ENCODE measurements at places on chromosomes 11 and 22. TPM values are rescaled to one million over a fixed set of nuclear protein-coding genes. Genes with fewer than 3 reads are reported as not detected.

GRCh38 chr11:69078930-69079605, 30.3 kb downstream of the TPCN2 start:
- DNase-seq = no peak

- DNase-seq = no peak
Measured at GRCh38 chr11:19912115-19912957, 199.7 kb downstream of the NAV2 start.

DNA sequence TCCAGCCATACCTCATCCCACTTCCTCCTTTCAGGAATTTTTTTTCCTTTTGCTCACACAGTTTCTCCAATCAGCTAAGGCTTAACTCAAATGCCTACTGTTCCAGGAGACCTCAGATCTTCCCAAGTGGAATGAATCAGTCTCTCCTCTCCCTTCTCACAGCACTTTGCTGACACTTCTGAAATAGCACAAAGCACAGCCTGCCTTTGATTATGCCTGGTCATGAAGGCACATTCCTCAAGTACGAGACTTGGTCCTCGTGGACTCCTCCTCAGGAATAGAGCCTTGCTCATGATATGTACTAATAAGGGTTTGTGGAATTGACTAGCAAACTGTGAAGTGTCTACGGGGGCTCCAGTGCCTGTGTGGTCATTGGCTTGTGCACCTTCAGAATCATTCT, 176.7 kb upstream of the TENM4 start:
- DNase-seq = no peak

DNA sequence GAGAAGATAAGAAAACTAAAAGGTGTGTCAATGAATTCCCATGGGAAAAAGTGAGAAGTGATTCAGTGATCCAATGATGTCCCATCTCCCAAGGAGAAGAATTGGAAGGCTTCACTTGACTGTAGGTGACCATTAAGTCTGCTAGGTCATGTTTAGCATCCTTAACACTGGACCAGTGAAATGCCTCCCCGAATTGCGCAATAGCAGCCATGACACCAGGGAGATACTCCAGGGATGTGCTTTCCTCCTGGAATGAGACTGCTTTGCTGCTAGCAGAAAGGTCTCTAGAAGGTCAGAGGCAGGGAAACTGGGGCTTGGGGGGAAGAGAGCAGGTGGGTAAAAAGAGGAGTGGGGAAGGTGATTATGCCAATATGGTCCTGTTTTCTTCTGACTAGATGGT, 364.3 kb downstream of the OPCML start:
- no peak for DNase-seq

GRCh38 chr22:35315855-35316745, 16.4 kb downstream of the TOM1 start:
- no peak for DNase-seq

DNA sequence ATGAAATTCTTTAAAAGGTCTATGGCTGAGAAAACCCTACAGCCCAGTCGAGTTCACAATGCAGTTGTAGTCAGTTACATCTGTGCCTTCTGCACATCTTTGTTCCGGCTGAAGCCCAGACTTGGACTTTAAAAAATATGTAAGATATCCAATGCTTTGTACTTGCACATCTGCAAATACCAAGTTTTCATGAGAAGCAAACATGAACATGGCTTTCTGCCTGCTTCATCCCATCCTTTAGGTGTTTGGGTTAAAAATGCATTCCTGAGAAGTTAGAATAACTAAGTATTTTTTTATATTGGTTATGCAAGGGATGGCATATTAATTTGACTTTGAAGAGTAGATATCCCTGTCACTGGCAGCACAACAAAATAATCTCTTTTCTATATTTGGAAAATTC, 528.4 kb downstream of the METTL15 start:
- no peak for DNase-seq

DNA sequence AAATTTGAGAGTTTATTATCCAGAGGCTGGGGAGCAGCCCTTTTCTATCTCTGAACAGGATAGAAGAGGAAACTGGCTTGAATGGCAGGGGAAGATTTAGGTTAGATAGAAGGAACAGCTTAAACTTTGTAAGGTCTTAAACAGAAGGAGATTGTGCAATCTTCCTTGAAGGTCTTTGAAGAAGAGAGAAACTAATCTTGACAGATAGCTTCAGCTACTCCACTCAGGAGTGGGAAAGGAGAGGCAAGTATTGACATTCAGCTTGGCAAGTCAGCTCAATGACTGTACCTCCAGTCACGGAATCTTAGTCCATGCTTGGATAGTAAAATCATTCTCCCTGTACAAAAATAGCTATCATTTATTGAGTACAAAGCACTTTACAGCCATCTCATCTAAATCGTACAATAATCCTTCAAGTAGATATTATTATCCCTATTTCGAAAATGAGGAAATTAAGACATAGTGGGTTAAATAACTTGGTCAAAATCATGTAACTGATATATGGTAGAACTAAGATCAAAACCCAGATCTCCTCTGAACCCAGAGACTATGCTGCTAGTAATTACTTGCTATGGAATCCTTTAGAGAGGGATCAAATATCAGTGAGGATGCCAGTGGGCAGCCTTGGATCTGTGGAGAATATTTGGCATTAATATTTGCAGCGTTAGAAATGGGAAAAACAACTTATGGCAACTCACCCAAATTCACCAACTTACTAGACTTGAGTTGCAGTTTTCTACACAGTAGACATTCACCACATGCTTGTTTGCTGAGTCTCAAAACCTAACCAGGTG, 14.6 kb downstream of the C11orf97 start:
- no peak for DNase-seq

DNA sequence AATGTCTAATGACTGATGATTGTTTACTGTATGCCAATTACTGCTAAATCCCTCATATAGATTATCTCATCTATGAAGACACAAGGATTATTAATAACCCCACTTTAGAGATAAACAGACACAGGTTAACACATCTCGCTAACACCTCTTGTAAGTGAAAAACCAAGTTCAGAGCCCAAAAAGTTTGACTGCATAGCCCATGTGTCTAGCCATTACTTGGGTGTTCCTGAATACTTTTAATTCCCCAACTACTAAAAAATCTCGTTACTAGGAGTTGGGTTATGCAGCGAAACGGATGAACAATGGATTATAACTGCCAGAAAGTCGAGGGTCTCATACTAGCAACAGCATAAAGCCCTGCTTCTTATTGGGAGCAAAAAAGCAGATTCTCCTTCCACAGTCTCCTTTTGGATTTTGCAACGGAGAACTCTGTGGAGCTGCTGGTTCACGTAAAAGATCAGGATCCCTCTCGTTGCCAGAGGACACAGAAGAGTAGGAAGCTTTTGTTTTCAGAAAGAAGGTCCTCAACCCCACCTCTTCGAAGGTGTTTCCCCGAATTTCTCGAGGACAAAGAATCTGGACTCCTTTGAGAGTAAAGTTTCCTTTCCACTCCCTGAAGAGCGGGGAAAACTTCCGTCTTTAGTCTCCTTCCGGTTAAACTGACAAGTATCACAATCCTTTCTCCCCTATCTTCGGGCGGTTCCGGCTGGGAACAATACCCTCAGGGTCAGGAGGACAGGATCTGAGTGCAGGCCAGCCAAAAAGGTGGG, 979 bp downstream of the ZBED5 start:
- DNase-seq = no peak

- no peak for DNase-seq
Measured at GRCh38 chr22:29028468-29028867, 33.2 kb downstream of the C22orf31 start.

DNA sequence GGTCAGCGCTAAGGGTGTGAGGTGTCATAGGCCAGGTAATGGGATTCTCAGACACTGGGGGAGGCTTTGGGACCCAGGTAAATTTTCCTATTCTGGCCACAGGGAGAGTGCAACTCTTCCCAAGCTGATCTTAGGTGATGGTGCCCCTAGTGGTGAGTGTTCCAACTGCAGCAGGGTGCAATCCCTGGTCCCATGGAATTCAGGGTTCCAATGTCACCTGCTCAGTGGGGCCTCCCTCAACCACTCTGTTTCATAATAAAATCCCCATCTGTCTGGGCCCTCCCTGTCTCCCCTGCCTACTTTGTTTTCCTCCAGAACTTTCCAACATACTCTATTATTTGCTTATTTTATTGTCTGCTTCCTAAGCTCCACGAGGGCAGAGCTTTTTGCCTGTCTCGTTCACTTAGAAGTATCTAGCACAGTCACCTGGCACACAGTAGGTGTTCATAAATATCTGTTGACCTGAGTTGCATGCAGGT, 2.9 kb upstream of the SGSM1 start:
- no peak for DNase-seq

GRCh38 chr22:26985931-26986782, 328.8 kb downstream of the MIAT start:
- DNase-seq = no peak

- no peak for DNase-seq
Measured at GRCh38 chr11:71370895-71371673, 77.1 kb downstream of the DHCR7 start.

DNA sequence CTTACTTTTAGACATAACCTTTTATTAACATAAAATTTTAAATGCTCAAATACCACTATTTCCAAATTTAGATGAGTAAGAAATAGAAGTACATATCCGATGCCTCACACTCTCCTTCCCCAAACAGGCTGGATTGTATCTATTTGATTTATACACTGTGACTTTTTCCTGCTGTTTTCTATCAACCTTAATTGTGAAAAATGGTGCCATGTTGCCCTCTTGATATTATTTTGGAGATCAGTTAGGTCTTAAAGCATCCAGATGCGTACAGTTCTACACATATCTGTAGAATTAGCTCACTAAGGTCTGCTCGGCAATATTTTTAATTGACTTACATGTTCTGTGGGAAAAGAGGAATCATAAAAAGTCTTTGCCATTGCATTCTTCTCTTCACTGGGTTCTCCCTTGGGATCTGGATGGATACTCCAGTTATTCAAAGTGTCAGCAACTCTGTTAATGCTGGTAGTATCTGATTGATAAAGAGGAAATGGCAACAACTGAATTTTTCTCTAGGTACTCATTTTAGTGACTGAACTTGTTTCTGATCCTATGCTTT, 27.2 kb downstream of the EIF3M start:
- DNase-seq = no peak

- DNase-seq = no peak
Measured at GRCh38 chr22:19304547-19304946, 13.0 kb upstream of the CLTCL1 start.

- no peak for DNase-seq
Measured at GRCh38 chr11:99535819-99536218, 515.1 kb downstream of the CNTN5 start.

- no peak for DNase-seq
Measured at GRCh38 chr11:69974528-69974927, 103.6 kb upstream of the ANO1 start.

GRCh38 chr11:27945348-27945747, 162.6 kb downstream of the KIF18A start:
- DNase-seq = no peak

DNA sequence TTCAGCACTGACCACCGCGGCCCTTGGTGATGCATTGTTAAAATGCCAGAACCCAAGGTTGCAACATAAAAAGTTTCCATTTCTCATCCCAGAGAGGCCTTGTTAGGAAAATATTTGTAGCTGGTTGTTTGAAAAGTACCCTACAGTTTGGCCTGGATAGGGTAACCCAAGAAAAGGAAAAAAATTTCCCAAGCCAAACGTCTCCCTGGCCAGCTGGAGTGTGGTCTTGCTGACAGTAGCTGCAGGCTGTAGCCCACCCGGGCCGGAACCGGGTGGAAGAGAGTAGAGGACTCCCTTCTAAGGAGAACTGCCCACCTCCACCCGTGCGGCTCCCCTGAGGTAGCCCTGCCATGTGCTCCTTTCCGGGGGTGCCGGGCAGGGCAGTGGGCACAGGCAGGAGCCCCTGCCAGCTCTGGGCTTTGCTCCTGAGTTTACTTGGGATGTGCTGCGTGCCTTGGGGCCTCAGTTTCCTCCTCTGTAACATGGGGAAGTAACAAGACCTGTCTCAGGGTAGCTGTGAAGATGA, 38.5 kb downstream of the IGHMBP2 start:
- no peak for DNase-seq

DNA sequence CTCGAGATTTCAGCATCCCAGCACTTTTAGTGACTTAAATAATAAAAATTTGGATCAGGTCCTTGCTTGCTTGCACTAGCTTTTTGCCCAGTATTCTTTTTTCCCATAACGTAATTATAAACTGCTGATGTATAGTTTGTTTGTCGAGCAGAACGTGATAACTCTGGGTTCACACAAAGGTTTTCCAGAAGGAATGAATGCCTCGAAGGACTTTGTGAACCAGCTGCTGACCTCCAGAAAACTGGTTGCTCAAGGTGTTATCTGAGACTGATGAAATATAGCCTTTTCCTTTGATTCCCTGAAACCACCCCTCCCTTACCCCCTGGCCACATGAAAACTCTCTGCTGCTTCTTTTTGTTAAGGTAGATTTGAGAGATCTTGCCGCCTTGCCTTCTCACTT, 229.1 kb upstream of the CARD18 start:
- DNase-seq = no peak

- no peak for DNase-seq
Measured at GRCh38 chr22:20991252-20992055, 9.4 kb downstream of the LZTR1 start.

GRCh38 chr11:10109806-10110205, 184.2 kb downstream of the SBF2 start:
- DNase-seq = no peak

GRCh38 chr22:30979932-30980331, 10.9 kb downstream of the TUG1 start:
- no peak for DNase-seq

- no peak for DNase-seq
Measured at GRCh38 chr11:69337211-69337721, 43.3 kb downstream of the MYEOV start.

DNA sequence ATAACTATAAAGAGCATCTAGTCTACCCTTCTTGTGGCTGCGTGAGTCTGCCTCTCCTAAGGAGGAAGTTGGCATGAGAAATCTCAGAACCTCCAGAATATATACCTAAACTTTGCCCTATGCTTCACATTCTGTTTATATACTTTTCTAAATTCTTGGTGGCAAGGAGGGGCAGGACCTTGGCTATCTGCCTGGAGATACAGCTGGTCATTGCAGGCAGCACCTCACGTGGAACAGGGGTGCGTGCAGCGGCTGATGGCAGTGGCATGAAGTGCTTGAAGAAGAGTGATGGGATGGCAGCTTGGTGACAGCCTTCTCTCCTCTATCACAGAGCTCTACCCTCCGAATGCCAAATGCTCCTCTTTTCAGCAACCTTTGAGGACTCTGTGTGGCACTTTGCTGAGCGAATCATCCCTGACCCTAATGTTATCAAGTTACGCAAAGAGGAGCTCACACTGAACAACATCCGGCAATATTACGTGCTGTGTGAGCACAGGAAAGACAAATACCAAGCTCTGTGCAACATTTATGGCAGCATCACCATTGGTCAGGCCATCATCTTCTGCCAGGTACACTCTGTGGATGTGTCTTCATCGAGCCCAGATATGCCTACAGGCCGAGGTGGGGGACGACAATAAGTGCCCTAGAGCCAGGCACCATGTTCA, 12.5 kb downstream of the DDX25 start:
- no peak for DNase-seq

TRIM34 gene
- 9.2 TPM for total RNA-seq

TMEM86A gene
- total RNA-seq = 2.9 TPM

CTSD gene
- 671 TPM for total RNA-seq

KCTD14 gene
- 2.0 TPM for total RNA-seq

C11orf16 gene
- total RNA-seq = not detected

NPAS4 gene
- not detected for total RNA-seq

NAALAD2 gene
- total RNA-seq = 0.92 TPM

HEPHL1 gene
- not detected for total RNA-seq

LRRC51 gene
- total RNA-seq = 7.8 TPM

SYT13 gene
- total RNA-seq = 0.05 TPM

ACRV1 gene
- not detected for total RNA-seq

ARRB1 gene
- 224 TPM for total RNA-seq

RFPL2 gene
- not detected for total RNA-seq

OR4C16 gene
- total RNA-seq = not detected

OR4D5 gene
- total RNA-seq = not detected

LRP4 gene
- total RNA-seq = 7.5 TPM

BRSK2 gene
- total RNA-seq = 0.93 TPM
